ENCODE measurements at places on chromosomes 6 and 20.

- DNase-seq, result no peak
Measured at GRCh38 chr6:82178077-82178758, 69.3 kb downstream of the IBTK start.

DNA sequence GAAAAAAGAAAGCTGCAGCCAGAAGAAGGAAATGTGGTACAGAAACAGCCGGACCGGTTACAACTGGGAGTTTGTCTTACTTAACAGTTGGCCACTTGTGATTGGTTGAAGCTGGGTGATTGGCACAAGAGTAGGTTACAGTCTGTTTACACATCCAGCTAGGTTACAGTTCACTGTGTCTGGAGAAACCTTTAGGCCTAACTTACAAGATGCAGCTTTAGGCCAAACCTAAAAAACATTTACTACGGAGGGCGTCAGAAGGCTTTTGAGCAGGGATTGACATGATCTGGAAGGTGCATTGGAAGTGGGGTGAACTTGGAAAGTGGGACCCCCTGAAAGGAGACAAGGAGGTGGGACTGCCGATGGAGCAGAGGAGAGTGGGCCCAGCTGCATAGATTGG lies 122.3 kb downstream of the BANF2 start:
- DNase-seq, result no peak

GRCh38 chr6:7439228-7439627 lies 49.6 kb downstream of the RIOK1 start:
- no peak for DNase-seq

DNA sequence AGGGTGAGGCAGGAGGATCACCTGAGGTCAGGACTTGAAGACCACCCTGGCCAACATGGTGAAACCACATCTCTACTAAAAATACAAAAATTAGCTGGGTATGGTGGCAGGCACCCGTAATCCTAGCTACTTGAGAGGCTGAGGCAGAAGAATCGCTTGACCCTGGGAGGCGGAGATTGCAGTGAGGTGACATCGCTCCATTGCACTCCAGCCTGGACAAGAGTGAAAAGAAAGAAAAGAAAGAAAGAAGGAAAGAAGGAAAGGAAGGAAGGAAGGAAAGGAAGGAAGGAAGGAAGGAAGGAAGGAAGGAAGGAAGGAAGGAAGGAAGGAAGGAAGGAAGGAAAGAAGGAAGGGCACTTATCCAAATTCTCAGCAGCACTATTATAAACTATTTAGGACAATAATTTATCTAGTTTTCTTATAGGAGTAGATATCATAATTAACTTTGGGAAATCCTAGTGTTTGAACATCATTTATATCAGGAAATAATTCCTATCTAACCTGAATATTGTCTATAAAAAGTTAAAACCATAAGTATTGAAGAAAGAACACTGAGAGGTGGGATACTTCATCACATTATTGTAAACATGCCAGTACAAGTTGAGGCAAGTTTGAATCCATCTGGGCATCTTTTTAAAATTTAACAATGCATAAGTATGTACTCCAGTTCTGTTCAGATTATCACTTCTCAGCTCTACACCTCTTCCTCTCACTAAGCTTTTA lies 305.5 kb downstream of the SLC35F1 start:
- DNase-seq, result no peak

DNA sequence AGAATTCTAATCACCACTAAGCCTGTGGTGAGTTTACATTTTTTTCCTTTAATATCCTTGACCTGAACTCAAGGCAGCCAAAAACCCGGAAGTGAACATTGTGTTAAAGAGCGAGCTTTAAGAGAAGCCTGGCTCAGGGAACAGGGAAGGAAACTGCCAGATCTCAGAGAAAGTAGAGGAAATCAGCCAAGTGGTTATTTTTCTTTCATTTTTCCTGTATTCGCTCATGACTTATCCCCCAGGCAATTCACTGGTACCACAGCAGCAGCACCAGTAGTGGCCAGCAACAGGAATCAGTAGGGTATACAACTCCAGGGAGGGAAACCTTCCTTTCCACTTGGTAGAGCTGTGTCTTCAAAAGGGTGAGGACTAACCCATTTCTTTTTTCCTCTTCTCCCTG lies 89.6 kb upstream of the HMGCLL1 start:
- no peak for DNase-seq

DNA sequence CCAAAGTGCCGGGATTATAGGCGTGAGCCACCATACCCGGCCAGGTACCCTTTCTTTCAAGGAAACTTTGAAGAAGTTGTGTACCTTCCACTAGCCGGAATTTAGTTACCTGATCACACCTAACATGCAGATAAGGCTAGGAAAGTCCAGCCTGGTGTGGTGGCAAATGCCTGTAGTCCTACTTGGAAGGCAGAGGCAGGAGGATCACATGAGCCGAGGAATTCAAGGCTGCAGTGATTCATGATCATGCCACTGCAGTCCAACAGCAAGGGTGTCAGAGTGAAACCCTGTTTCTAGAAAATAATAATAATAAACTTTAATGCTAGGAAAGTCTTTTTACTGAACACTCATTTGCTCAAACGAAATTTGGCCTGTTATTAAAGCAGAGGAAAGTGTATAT lies 21.0 kb downstream of the NFYA start:
- no peak for DNase-seq

DNA sequence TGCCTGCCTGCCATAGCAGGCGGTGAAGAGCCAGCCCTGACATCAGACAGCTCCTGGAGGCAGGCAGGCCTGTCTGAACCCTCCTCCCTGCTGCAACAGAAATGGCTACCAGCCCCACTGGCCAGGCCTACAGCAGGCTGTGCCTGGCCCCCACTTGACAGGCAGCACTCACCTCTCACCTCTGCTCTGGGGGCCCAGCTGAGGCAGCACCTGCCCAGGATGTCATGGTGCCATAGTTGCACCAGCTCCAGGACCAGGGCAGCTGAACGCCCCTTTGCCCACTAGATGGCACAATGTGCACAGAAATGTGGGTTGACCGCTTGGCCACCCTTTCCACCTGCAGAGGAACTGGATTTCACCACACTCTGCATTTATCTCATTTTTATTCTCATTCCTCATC lies 30.6 kb downstream of the MRPL14 start:
- DNase-seq, result no peak
